Articular chondrocyte of knee joint (primary cell): ENCODE measurements at places on chromosomes 1 and 21. TPM values are rescaled to one million over a fixed set of nuclear protein-coding genes. Genes with fewer than 3 reads are reported as not detected.

Gene CHIT1
- total RNA-seq: under 0.01 TPM in 2 replicates

Gene KNCN
- not detected in 2 replicates for total RNA-seq

Gene TIE1
- 1.3 and 1.6 TPM in 2 replicates for total RNA-seq

Gene NR5A2
- total RNA-seq: 0.11 and 0.13 TPM in 2 replicates

Gene ADAM30
- total RNA-seq: not detected in 2 replicates

Gene PLA2G2C
- not detected in 2 replicates for total RNA-seq

Gene C1QTNF12
- 0.43 and 0.65 TPM in 2 replicates for total RNA-seq

Gene SYF2
- total RNA-seq: 52.3 and 61.8 TPM in 2 replicates

Gene RASSF5
- total RNA-seq: 2.6 and 2.9 TPM in 2 replicates

Gene LCE2B
- total RNA-seq: not detected in 2 replicates

Gene ZNF648
- total RNA-seq: 0.22 and 0.26 TPM in 2 replicates

Gene LAMB3
- total RNA-seq: 10.9 and 12.2 TPM in 2 replicates

Gene PROK1
- total RNA-seq: not detected in 2 replicates

Gene TEX35
- total RNA-seq: not detected in 2 replicates

Gene SHISAL2A
- total RNA-seq: not detected in 2 replicates

Gene OR2G2
- total RNA-seq: not detected in 2 replicates
